ENCODE measurements at places on chromosomes 12 and 14.

GRCh38 chr12:67364228-67364627 is 95.1 kb downstream of the CAND1 start:
- no peak for DNase-seq

DNA sequence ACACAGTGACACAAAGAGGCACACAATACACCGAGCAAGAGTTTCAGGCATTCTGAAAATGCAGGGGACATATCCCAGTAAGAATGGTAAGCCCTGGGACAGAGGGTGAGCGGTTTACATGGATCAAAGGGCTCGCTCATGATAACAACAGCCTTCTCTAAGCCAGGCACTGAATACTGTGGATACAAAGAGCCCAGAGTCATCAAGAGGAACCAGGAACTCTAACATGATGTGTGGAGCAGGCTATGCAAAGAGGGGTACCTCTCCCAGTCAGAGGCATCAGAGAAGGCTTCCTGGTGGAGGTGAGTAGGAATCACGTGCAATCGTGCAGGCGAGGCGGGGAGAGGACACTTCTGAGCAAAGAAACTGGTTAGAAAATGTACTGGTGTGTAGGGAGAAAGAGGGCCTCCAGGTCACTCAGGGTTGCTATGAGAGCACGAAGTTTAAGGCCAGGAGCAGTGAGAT is 76.9 kb upstream of the EEA1 start:
- DNase-seq = no peak

GRCh38 chr12:123794027-123794426 is 31.9 kb downstream of the DNAH10 start:
- no peak for DNase-seq

DNA sequence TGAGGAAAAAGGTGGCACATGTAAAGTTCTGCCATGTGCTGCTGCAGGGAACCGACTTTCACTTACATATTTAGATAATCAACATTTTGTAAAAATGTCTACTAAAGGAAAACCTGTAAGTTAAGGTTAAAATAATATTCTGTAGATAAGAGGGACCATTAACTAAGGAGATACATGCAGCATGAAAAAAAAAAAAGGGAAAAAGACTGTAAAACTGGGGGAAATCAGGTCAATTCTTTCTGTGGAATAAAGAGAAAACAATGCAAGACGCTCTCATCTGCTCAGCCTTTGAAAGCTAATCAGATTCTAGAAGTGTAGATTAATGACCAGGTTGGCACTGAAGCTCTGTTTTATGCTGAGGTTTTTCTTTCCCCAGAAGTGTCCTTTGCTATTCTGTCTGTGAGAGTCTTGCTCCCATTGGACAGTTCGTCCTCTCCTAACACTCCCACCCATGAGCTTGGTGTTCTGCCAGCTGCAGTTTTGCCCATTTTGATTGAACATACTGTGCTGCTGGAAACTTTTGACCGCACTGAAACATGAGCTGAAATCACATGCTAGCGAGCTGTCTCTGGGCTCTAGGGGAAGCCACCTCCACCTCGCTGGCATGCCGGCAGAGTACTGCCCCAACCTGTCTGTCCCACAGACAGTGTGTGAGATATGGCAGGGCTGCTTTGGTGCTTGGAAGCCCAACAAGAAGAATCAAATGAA is 39.7 kb downstream of the PPTC7 start:
- no peak for DNase-seq

GRCh38 chr12:49365542-49365941 is 1.7 kb upstream of the SPATS2 start:
- no peak for DNase-seq
